T-helper 9 cell (primary cell): ENCODE measurements at places on chromosomes 2 and 18.

- no peak for DNase-seq
Observed at GRCh38 chr18:13403786-13404549, 185.4 kb downstream of the LDLRAD4 start.

GRCh38 chr2:12196495-12196894, 450.1 kb downstream of the LPIN1 start:
- DNase-seq: no peak

GRCh38 chr2:207412787-207413310, 116.9 kb upstream of the CREB1 start:
- DNase-seq: no peak

GRCh38 chr2:239856620-239857285, 168.4 kb downstream of the NDUFA10 start:
- no peak for DNase-seq

DNA sequence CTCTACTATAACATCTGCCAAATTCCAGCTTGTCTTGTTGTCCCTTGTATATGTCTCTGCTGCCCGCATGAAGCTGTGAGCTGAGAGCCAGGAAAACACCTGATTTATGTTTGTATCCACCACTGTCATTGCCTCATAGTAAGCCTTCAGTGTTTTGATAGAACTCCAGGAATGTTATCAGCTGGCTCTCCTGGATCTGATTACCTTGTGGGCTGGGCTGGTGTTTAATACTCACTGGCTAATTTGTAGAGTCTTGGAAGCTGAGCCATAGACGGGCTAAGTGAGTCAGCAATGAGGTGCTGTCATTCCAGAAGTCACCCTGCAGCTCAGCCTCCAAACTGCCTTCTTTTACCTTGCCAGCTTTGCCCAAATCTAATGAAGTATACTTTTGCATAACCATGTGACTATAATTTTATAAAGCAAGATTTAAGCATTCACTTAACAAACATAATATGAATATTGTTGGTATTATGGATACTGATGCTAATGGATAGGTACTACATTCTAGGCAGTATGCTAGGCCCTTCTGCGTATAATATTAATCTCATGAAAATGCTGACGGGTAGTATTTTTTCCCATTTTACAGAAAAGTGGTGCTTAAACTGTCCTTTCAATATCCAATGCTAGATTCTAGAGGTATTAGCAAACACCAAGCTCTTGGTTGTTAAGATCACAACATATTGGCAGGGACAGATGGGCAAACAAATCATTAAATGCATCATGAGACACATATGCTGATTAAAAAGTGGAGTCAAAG, 62.7 kb upstream of the GATA6 start:
- DNase-seq: no peak

- DNase-seq: no peak
Observed at GRCh38 chr2:216069028-216069427, 12.6 kb downstream of the PECR start.

DNA sequence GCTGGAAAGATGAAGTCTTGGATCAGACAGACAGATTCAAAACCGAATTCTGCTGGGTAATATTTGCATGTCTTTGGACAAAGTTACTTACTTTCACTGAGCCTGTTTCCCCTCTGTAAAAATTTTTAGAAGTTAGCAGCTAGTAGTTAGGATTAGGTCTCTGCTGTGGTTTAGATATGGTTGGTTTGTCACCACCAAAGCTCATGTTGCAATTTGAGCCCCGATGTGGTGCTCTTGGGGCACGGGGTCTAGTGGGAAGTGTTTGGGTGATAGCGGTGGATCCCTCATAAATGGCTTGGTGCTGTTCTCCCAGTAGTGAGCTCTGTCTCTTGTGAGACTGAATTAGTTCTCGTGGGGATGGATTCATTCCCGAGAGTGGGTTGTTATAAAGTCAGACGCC, 38.9 kb upstream of the PNO1 start:
- no peak for DNase-seq

DNA sequence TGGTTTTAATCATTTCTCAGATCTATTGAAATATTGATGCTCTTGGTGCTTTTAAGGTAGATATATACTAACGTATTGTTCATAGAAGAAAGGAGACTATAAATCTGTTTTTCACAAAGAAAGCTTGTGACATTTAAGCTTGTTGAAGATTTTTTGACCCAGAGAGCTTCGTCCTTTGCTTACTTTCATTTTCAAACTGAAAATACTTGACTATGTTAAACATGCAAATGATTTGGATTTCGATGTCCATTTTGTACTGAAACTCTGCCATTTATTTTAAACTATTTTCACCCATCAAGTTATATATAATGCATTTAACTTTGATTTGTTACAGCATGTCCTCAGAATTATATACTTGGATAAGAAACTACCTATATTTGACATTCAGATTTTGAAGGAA, 85.2 kb downstream of the SLC4A10 start:
- DNase-seq: no peak

- DNase-seq: no peak
Observed at GRCh38 chr2:142803158-142803557, 74.3 kb upstream of the KYNU start.

DNA sequence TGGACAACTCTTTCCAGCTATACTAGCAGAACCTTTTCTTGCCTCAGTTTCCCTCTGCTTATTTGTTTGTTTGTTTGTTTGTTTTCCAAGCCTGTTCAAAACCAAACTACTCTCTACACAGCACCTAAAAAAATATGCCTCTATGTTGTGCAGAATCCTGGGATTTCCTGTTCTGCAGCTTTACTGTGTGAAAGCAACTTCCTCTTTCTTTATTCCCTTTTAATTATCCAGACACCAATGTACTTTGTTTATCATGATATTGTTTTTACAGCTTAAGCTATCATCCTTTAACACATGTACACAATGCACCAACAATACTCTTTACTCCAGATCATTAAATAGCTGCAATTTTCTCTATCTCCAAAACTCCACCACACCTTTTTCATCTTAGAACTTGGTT, 259.5 kb downstream of the EPHA4 start:
- DNase-seq: no peak

DNA sequence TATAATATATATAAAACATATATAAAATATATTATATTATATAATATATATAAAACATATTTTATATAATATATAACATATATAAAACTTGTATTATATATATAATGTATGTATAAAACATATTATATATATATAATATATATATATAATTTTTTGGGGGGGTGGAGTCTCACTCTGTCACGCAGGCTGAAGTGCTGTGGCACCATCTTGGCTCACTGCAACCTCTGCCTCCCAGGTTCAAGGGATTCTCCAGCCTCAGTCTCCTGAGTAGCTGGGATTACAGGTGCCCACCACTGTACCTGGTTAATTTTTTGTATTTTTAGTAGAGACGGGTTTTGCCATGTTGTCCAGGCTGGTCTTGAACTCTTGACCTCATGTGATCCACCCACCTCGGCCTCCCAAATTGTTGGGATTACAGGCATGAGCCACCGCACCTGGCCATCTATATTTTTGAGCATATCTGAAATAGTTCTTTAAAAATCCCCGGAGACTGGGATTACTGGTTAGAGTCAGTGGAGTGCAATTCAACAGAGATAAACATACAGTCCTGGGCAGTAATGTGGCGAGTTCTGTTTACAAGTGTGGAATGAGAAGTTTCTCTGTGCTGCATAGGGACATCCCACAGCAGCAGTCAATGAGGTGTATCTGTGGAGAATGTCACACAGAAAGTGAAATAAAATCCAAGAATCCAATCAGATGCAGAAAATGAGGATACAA, 208.4 kb downstream of the MYCN start:
- no peak for DNase-seq

GRCh38 chr2:16137080-16137755, 196.9 kb downstream of the MYCN start:
- DNase-seq: no peak

DNA sequence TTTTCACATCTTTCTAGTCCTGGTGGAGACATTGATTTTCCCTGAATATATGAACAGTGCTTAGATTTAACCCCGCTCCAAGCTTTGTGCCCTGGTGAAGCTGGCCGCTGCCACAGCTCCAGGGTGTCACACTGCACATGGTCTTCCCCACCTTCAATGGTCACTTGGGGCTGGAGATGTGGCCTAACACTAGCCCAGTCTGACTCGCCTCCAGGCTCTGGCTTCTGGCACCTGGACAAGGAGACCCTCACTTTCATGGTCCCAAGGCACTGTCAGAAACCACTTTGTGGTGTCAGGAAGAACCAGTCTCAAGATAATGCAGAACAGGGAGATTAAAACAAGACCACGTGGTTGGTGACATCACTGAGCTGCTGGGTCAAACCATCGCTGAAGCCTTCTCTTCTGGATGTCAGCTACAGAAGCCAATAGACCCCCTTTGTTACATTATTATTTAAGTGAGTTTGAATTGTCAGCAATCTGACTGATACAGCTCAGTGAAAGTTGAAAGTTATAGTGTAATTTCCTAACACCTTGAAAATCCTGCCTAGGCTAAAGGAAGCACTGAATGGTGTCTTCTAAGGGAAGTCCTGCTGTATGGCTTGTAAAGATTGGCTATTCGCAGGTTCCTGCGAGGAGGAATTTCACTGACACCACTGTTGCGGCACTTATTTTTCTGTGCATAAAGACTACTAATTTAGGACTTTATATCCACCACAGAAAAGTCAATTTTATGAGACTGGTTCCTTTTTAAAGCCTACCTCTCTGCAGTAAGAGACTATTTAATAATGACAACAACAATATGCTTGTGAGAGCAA, 55.0 kb upstream of the CTDP1 start:
- no peak for DNase-seq

DNA sequence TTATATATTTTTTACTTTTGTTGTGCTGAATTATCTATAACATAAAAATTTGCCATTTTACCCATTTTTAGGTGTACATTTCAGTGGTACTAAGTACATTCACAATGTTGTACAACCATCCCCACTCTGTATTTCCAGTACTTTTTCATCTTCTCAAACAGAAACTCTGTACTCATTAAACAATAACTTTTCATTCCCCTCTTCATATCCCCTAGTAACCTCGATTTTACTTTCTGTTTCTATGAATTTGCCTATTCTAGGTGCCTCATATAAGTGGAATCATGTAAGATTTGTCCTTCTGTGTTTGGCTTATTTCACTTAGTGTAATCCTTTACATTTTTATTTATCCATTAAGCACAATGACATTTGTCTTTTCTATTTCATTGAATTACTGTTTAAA, 51.3 kb downstream of the GTF2A1L start:
- DNase-seq: no peak

GRCh38 chr2:207748993-207749392, 20.7 kb downstream of the FZD5 start:
- DNase-seq: no peak

- DNase-seq: no peak
Observed at GRCh38 chr2:212677466-212677865, 138.9 kb upstream of the ERBB4 start.

- DNase-seq: no peak
Observed at GRCh38 chr2:222673883-222674282, 2.4 kb downstream of the MOGAT1 start.

- no peak for DNase-seq
Observed at GRCh38 chr18:8709248-8710059, 4.1 kb downstream of the MTCL1 start.

GRCh38 chr2:58514252-58514651, 273.1 kb upstream of the FANCL start:
- DNase-seq: no peak

DNA sequence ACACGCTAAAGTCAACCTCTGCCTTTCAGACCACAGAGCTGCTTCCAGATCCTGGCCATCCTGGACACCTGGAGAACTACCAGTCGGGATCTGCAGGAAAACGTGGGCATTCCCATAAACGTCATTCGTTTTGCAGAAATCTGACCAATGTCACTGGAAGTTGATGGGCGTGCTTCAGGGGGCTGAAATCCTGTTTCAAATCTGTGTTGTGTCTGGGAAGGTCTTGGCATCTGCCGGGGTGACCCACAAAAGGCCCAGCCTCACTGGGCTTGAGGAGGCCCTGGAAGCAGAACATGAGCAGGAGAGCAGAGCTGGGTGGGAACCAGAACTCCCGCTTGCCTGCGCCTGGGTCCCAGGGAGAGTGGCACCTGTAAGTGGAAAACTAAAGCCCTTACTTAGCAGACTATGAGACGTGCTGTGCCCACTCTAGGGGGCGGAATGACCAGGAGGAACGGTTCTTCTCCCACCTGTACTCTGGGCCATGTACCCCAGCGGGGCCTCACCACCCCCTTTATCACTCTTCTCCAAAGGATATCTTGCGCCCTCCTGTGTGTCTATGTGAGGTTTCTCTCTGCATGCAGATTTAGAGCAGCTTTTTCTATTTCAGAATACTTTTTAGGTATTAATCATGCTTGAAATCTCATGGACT, 200.9 kb downstream of the FAM210A start:
- no peak for DNase-seq

DNA sequence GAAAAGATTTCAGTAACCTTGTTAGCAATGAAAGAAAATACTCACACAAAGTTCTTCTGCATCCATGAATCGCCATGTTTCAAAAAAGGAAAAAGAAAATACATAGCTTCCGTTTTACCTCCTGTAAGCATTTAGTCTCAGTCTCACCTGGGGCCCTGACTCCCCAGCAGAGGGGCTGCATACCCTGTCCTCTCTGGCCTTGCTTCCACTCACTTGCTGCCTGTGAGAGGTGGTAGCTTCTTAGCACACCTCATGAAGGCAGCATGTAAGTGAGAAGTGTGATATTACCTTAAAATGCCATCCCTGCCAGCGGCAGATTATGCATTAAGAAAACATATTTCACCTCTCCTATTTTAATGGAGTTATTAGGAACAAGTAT, 49.3 kb upstream of the ZNF385B start:
- DNase-seq: no peak

DNA sequence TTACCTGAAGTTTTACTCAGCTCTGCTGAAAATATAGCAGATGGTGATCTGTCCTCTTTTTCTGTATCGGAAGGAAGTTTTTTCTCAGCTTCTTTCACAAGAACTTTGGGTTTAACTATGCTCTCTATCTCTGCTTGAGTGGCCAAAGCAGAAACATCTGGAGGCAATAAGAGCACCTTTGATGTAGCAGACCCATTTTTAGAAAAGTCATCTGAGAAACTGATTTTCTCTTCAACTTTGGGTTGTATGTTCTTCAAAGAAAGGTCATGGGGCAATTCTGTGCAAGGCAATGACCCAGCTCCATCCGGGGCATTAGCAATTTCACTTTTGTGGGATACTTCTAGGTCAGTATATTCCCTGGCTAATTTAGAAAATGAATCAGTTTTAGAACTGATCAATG, 25.2 kb downstream of the RTN4 start:
- DNase-seq: no peak

- no peak for DNase-seq
Observed at GRCh38 chr2:134183679-134184078, 70.2 kb upstream of the MGAT5 start.

DNA sequence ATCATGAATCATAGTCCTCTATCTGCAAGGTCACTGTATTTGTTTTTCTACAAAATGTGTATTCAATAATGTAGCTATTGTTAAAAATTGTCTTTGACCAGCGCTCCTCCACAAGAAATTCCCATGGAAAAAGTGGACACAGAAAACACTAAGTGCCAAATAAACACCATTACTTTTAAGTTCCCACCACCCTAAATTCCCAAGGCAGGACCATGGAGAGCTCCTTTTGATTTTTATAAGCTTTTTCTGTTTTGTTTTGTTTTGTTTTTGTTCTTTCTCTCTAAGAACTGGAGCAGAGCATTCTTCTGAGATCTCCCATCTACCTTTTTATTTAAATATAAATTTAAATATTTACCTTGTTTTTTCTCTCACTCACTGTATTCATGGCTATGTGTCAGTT, 44.5 kb downstream of the LRATD1 start:
- DNase-seq: no peak
